Fibroblast of skin of left quadriceps (primary cell): ENCODE measurements at places on chromosomes 16 and 17.

DNA sequence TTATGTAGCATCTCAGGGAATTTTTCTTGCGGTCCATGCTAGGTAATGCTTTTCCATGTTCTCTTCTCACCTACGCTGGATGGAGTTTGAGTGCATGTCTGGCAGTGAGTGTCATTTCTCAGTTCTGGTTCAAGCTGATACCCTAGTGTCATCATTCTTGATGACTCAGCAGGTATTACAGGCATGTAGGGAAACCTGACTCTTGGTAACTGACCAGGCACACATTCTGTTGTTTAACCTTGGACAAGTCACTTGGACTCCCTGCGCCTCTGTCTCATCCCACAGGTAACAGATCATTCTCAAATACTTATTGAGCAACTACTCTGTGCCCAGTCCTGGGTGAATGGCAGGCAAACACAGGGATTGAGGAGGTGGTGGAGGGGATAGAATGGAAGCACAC is 6.8 kb upstream of the RBFOX1 start:
- no peak for DNase-seq

GRCh38 chr16:8962393-8963009 is 1.2 kb downstream of the USP7 start:
- no peak for DNase-seq

DNA sequence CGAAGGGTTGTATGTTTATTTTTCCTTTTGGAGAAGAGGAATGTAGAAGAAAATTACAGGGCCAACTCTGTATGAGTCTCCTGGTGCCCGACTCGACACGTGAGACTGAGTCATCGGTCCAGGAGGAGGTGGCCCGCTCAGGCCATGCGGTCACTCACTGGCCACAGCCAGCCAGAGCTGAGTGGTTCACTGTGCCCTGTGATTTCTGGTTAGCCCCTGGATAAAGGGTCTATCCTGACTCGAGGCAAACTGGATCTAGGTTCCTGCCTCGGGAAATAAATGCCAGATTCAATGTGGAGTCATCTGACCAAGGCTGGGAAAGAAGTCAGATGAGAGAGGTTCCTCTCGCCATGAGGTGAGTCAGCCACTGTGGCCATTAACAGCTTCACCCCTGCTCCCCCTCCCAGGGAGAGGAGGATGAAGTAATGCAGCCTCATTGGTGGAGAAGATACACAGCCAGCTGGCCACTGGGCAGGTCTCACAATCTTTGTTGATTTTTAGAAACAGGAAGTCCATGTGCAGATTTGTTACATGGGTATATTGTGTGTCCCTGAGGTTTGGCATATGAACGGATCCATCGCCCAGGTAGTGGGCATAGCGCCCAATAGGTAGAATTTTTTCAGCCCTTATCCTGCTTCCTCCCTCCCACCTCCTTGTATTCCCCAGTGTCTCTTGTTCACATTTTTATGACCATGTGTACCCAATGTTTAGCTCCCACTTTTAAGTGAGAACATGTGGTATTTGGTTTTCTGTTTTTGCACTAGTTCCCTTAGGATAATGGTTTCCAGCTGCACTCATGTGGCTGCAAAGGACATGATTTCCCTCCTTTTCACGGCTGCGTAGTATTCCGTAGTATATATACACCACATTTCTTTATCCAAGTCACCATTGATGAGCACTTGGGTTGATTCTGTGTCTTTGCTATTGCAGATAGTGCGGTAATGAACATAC is 21.7 kb upstream of the USP36 start:
- peak; percentile 85 for DNase-seq

GRCh38 chr17:11644265-11645212 is 46.3 kb downstream of the DNAH9 start:
- peak; percentile 12 for DNase-seq

GRCh38 chr17:72357764-72358365 is 237.0 kb downstream of the SOX9 start:
- no peak for DNase-seq
